ENCODE measurements at places on chromosomes 6 and 20.

GRCh38 chr6:72832271-72832670 lies 210.4 kb downstream of the KCNQ5 start:
- DNase-seq: no peak

- no peak for DNase-seq
Observed at GRCh38 chr6:99589290-99589672, 17.4 kb upstream of the PRDM13 start.

DNA sequence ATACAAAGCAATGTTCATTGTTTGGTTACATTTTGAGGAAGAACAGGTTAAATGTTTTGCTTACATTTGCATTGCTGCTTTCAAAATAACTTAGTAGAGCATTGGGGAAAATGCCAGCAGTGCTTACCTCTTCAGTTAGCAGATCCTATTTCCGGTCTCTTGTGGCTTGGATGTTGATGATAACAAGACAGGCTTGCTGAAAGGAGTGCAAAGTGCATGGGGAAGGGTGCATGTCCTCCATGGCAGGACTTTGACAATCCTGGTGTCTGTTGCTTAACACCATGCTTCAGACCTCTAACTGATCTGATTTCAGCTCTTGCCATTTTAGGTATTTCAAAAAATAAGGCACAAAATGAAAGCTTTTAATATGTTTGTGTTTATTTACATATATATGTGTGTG lies 21.1 kb downstream of the TPD52L1 start:
- DNase-seq: no peak

DNA sequence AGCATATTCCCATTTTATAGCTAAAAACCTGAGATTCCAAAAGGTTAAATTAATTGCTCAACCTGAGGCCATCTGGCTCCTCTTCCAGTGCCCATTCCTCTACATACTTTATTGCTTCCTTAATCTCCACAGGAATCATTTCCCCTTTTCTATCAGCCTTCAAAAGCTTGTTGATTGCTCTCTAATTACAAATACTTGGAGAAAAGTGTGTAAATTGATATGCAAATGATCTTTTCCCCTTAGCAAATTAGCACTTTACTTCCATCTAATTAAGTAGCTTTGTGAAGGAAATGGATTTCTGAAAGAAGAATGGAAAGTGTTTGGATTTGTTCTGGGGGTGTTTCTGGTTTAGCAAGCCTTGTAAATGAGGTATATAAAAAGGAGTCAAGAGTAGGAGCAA lies 323.3 kb downstream of the GRIK2 start:
- DNase-seq: no peak

DNA sequence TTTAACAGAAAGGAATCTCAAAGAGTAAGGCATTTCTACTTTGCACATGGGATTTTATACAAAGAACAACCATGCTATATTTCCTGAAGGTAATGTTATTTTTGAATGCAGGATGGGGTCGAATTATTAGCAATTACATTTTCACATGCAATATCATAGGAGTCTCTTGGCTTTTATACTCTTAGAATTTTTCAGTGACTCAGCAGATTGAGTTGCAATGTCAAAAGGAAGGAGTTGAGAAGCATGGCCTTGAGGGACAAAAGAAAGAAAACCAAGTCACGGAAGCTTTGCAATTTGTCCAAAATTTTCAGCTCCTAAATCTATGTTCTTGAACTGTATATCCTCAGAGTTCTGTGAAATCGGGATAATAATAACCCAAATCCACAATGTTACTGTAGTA lies 181.1 kb downstream of the GRM1 start:
- DNase-seq: no peak

DNA sequence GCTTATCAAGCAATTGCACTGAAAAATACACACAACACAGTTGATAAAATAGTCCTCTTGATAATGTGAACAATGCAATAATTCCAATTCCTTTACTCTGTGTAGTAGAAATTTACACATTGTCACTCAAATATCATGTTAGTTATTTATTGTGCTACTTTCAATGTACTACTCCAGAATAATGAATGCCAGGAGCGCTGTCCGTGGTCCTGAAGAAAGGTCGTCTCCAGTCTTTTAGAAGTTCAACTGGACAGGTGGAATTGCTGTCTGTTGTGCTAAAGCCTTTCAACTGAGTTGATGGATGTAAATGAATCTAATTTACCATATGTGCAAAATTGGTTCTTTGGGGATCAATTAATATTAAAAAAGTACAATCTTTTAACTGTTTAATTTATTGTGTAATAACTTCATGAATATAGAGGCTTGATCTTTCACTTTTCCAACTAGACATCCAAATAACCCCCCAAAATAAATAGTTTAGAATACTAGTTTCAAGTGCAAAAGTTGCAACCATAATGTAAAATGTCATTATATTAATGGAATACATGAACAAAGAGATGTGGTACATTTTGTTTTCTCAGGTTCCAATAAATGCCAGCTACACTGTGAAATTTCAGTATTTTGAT lies 3.2 kb downstream of the GRIK2 start:
- DNase-seq: no peak

GRCh38 chr6:144477396-144477795 lies 192.3 kb downstream of the UTRN start:
- DNase-seq: no peak

GRCh38 chr6:144467921-144468320 lies 182.8 kb downstream of the UTRN start:
- no peak for DNase-seq
